ENCODE measurements at places on chromosomes 5 and 9.

GRCh38 chr9:92094655-92095054 lies 20.6 kb downstream of the SPTLC1 start:
- no peak for ATAC-seq

DNA sequence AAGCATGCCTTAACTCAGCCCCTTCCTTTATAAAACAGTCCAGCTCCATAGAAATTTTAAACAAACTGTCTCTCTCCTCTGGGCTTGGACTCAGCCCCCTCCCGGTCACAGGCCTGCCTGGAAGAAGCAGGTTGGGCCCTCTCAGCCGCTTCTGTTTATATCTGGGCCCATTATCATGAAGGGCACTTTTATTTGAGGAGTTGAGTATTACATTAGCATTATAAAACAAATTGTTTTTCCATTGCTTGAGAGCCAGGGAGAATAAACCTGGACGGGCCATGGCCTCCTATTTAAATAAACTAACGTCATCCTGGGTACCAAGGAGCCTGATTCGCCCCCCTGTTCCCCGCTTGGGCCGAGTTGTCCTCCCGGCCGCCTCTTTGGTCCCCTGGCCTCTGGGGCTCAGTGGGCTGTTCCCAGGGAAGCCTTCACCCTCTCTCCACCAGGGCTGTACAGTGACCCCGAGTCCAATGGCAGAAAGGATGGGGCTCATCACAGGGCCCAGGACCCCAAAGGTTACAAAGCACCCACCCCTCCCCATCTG lies 13.2 kb downstream of the IRX2 start:
- no peak for ATAC-seq

DNA sequence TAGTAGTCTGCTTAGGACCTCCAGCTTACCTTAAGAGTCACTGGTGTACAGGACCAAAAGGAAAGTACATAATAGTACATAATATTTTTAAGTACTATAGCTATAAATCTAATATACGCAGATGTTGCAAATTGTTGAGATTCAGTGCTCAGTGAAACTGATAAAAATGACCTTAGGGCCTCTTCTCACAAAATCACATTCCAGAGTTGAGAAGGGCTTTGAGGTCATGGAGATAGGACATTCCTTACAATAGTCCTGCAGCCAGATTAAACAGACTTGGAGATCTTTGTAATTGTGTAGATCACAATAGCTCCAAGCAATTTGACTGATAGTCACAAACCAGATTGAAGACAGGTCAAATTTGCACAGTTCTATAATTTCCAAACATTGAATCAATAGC lies 37.7 kb upstream of the PCSK1 start:
- no peak for ATAC-seq

- no peak for ATAC-seq
Observed at GRCh38 chr9:134902936-134903335, 14.8 kb downstream of the FCN1 start.

DNA sequence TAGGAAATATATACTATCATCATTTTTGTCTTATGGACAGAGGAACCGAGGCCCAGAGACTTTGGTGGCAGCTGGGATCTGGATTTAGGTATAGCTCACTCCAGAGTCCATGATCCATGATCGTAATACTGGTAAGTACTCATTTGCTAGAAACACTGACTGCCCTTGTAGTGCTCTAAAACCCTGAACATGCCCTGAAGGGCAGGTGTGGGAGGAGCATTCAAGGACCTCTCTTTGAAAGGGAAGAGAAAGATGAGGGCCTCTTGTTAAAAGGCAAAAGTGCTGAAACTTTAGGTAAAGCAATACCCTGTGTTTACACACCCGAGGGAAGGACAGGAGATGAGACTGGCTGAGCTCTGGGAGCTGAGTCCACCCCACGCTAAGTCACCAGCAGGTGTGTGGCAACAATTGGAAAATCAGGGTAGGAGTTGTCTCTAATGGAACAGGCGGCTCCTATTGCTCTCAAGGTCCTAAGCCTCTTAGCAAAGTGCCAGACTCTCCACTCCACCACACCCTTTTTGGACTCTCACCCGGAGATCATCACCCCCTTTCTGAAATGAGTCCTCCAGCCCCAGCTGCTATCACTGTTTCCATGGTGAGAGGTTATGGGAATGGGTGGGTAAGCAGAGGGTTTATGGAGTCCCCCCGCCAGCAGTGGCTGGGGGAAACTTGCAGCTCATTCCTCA lies 34.8 kb downstream of the TRPC7 start:
- ATAC-seq = no peak

- ATAC-seq = peak; percentile 15
Observed at GRCh38 chr9:136527721-136528710, 17.8 kb downstream of the NOTCH1 start.

DNA sequence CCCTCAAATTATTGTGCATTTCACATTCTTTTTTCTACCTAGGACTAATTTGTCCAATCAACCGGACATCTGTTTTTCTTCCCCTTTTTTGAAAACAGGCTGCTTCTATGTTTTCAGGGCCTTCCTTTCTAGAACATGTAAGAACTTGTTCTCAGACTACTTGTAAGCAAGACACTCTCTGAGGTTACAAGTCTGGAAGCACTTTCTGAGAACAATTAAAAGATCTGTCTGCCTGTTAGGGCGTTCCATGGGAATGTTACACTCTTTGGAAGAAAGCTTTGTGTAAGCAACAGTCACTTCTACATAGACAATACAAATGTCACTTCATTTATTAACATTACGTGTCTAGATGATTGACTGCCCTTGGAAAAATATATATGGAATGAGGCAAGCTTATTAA lies 50.9 kb upstream of the HSPB3 start:
- ATAC-seq = no peak

DNA sequence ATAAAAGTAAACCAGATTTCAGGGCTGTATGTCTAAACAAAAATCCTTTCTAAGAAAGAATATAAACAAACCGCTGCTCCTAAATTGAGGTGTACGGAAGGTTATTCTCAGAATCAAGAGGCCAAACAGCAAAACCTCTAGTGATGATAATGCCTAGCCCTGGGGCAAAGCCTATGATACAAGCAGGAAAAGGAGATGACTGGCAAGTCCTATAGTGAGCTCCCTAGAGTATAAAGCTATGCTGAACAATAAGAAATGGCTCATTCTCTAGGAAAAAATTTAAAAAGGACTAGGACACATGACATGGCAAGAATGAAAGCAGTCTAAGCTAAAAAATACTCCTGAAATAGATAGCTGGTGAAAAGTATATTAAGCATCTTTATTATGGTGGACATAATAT lies 187.1 kb downstream of the BNC2 start:
- ATAC-seq = no peak

- no peak for ATAC-seq
Observed at GRCh38 chr5:171580502-171581265, 161.2 kb downstream of the FGF18 start.

DNA sequence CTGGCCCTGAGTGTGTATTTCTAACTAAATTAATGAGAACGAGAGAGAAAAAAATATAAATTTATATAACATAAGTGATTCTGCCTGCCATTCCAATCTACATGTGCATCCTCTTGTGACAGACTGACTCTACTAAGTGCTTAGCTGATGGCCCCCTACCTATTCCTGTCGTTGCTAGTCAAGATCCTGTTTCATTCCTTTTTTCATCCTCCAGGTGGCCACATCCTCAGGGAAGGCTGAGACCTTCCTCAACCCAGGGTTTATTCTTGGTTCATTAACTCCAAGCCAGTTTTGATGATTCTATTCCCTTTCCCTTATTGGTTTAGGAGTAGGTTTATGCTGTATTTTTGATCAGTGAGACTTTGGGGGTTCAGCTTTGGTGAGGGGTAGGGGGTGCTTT lies 201.3 kb downstream of the C9orf152 start:
- ATAC-seq = no peak

DNA sequence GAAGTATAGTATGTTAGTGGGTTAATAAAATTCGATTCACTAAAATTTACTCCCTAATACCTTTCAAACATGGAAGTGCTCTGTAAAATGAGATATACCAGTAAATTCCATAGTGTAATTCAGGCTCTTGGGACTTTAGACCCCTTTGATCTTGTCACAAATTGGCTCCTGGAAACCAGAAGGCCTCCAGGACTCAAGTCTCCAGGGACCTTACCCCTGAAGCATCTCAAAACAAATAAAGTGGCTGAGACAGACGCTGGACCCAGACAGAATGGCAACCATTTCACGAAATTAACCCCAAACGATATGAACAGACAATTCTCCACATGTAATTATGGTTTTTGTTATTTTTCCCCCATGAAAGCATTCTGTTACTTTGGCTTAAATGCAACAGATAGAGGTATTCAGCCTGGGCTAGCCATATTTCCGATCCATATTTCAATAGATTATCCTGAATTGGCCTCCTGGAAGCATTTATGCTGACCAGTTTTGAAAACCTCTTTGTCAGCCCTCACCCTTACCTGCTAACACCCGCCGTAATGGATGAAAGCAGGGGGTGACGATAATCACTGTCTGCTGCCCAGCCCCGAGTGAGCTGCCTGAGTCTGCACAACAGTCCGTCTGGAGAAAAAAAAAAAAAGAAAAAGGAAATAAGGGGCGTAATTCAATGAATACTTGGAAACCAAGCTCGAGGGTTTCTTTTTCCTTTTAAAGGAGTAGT lies 34.1 kb upstream of the EFNA5 start:
- no peak for ATAC-seq

DNA sequence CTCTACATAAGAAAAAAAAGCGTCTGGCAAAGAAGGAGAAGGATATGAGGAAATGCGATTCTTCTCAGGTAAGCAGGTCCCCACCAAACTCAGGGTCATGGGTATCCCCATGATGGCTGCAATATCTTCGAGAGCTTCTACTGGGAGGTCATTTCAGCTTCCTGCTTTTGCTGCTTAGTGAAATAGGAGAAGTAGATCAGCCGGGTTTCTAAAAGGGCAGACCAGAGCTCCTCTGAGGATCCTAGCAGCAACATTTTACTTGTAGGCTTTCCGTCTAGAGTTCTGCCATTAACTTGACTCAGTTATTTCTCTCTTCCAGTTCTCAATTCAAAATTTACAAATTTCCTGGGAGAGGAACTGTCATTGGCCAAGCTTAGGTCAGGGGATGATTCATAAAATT lies 134.7 kb downstream of the DPYSL3 start:
- no peak for ATAC-seq

GRCh38 chr9:38363589-38363925 lies 28.9 kb upstream of the ALDH1B1 start:
- ATAC-seq = no peak

DNA sequence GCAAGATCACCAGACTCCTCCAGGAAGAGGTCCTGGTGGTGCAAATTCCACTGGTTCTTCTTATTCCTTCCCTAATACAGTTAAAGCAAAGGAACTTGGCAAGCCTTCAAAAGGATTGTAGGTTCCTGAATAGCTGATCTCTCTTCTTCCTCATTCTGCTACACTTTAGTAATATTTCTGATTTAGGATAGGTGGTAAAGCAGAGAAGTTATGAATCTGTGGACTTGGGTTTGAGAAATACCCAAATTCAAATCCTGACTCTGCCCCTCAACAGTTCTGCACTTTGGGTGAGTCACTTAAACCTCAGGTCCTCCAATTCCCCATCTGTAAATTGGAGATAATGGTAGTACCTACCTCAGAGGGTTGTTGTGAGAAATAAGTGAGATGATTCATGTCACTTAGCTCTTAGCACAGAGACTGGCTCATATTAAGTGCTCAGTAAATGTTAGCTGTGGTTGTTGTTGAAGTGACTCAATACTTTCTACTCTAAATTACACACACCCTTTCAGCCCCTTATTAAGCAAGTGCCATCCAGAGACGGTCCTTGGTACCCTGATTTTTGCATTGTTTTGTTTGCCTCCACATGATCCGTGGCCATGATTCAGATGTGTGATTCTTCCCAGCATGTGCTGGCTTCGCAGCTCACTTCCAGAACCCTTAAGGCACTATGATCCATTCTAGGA lies 5.2 kb downstream of the SH3RF2 start:
- no peak for ATAC-seq

DNA sequence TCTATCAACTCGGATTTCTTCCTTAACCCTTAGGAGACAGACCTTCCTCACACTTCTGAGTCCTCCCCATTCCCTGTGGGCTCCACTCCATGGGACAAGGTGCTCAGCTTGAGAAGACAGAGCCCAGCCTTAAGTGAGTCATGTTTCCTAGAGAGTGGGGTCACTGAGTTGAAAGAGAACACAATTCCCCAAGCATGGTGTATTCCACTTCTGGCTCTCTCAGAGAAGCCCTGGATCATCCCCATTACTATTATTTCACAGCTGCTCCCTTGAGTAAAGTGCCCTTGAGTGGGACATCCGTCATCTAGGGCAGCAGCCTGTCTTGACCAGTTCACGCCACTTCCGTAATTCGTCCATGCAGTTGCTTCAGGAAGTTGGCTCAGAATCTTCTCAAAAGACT lies 604.8 kb downstream of the BNC2 start:
- ATAC-seq = no peak

- ATAC-seq = no peak
Observed at GRCh38 chr9:134217431-134218210, 53.3 kb upstream of the RNU6ATAC start.

DNA sequence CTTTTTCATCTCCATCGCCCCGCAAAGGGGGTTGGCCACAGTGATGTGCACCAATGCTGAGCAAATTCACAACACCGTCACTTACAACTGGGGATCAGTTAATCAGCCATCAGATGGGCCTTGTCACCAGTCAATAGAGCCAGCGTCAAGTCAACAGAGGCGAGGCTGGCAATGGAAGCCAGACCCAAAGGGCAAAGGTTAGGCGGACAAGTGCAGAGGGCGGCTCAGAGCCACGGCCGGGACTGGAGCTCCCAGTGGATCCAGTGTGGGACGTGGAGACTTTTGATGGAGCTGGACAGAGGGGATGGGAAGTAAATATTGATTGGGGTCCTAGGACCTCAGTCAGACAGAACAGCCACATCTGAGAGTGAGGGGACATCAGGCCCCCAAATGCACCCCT lies 45.7 kb downstream of the DUSP1 start:
- ATAC-seq = no peak

- ATAC-seq = no peak
Observed at GRCh38 chr5:57184322-57184721, 10.5 kb downstream of the GPBP1 start.

GRCh38 chr5:149636191-149636860 lies 55.0 kb downstream of the ARHGEF37 start:
- no peak for ATAC-seq

GRCh38 chr5:74673011-74673790 lies 11.8 kb upstream of the HEXB start:
- no peak for ATAC-seq

DNA sequence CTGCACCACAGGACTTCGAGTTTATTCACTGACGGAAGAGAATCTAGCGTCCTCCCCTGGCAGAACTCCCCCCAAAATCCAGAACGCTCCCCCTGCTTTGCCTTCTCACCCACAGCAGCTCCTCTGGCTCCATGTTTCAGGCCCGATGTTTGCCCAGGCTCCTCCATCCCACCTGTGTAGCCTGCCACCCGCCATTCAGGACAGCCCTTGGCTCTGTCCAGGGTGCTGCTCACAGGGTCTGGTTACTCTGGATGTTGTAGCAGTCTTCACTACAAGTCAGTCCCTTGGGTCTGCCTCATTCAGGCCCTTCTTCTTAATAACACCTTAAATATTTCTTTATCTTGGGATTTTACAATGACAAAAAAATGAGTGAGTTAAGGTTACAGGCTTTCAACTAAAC lies 41.3 kb upstream of the SV2C start:
- peak; percentile 20 for ATAC-seq
